ENCODE measurements at places on chromosomes 13 and 19.

GRCh38 chr13:66803808-66804456 lies 426.2 kb downstream of the PCDH9 start:
- no peak for DNase-seq

GRCh38 chr13:60590800-60591747 lies 194.1 kb downstream of the TDRD3 start:
- DNase-seq = peak; percentile 42

DNA sequence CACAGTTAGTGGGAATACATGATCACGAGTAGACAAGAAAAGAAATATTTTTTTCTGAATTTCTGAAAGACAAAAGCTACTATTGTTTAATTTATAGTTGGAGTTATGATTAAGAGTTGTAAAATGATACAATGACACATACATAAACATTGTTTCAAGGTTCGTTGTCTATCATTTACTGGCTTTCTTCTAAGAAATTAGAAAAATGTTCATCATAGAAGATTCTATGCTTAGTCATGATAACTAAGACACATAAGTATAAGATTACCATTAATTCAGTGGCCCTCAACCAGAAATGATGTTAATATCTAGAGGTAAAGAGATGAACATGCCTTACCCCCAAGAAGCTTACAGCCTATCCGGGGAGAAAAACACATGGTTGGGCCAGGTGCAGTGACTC lies 1832.8 kb upstream of the PRR20A start:
- DNase-seq = no peak

DNA sequence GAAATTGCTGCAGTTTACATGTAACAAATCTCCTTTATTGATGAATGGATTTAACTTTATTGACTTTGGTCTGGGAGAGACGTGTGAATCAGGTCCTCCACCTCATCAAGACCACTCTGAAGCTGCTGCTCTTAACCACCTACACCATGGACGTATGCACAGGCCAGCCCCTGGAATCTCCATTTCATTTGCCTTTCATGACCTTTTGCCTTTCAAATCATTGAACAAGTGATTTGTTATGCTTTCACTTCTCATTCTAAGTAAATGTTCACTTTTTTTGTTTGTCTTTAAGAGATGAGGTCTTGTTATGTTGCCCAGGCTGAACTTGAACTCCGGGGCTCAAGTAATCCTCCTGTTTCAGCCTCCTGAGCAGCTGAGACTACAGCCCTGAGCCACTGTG lies 240.0 kb upstream of the SERP2 start:
- DNase-seq = no peak

DNA sequence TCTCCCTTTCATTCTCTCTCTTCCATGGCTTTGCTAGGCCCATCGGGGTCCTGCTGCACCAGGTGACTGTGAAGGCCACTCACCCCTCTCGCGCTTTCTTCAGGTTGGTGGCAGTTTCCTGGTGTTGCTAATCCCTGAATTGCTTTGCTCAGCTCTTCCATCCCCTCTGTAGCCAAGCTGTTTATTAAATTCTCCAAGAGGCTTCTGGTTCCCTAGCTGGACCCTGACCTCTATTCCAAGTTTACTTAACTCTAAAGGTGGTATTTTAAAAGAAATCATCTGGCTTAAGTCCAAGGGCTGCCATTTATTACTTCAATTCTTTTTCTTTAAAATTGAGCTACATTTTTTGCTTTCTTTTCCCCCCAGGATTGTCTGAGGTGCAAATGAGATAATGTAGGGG lies 32.7 kb upstream of the MICU2 start:
- no peak for DNase-seq

DNA sequence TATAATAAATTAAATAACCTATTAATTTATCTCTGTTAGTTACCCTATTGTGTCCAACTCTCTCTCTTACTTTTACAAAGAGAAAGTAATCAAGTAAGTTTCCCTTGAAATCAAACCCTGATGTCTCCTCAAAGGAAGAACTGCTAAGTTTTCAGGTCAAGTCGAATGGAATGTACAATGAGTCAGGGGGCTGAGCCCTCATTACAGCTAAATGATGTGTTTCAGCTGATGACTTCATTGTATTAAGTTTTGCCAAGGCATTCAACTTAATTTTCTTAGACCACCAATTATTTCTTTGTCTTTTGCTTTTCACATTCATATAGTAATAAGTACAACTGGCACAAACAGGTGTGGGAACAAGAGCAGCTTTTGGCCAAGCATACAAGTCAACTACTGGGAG lies 54.7 kb upstream of the DCT start:
- no peak for DNase-seq

DNA sequence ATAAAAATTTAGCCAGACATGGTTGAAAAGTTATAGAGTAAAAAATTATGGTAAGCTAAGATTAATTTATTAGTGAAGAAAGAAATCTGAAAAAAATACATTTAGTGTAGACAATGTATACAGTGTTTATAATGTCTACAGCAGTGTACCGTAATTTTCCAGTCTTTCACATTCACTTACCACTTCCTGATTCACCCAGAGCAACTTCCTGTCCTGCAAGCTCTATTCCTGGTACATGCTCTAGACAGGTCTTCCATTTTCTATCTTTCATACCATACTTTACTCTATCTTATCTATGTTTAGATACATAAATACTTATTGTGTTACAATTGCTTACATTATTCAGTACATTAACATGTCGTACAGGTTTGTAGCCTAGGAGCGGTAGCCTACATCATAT lies 1387.8 kb upstream of the ATXN8OS start:
- no peak for DNase-seq

GRCh38 chr19:56613639-56614038 lies 18.5 kb downstream of the ZNF71 start:
- no peak for DNase-seq

GRCh38 chr19:54352546-54352945 lies 12.2 kb downstream of the LAIR1 start:
- no peak for DNase-seq

GRCh38 chr13:27827646-27828045 lies 35.4 kb downstream of the GSX1 start:
- DNase-seq = no peak
